ENCODE measurements at places on chromosomes 16 and 17. TPM values are rescaled to one million over a fixed set of nuclear protein-coding genes. Genes with fewer than 3 reads are reported as not detected.

Gene FBXW10
- 0.20 TPM for total RNA-seq

Gene KRT23
- total RNA-seq = not detected

Gene POLR3K
- total RNA-seq = 35.8 TPM

Gene LDHD
- not detected for total RNA-seq

Gene KRT13
- total RNA-seq = not detected

Gene UTS2R
- total RNA-seq = not detected

Gene CCDC144A
- 1.6 TPM for total RNA-seq

Gene PNPO
- 7.5 TPM for total RNA-seq

Gene G6PC1
- total RNA-seq = not detected

Gene PSME3
- 175 TPM for total RNA-seq

Gene ATP2C2
- 0.30 TPM for total RNA-seq

Gene CCL5
- total RNA-seq = not detected

Gene ABCA3
- total RNA-seq = 19.6 TPM

Gene TBX6
- 1.2 TPM for total RNA-seq
